Caki2 (cell line): ENCODE measurements at places on chromosomes 6 and 20. TPM values are rescaled to one million over a fixed set of nuclear protein-coding genes. Genes with fewer than 3 reads are reported as not detected.

The PAX1 gene
- total RNA-seq = not detected in 2 replicates

The UBD gene
- total RNA-seq = 5.1 and 6.2 TPM in 2 replicates

DNA sequence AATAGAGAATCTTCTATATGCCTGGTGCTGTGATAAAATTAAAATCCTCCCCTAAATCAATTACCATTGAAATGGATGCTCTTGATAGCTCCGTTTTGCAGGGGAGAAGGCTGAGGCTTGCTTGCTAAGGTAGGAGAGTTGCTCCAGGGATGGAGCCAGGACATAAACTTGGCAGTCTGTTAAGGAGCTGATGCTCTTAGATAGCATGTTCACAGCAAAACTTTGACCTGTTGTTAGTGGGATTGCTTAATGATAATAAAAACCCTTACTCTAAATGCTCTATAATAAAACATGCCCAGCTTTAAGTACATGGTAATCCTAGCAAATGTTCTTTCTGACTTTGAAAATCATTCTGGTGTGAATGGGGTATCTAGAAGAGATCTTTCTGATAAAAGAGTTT, 228.4 kb upstream of the JAG1 start:
- no peak for DNase-seq

DNA sequence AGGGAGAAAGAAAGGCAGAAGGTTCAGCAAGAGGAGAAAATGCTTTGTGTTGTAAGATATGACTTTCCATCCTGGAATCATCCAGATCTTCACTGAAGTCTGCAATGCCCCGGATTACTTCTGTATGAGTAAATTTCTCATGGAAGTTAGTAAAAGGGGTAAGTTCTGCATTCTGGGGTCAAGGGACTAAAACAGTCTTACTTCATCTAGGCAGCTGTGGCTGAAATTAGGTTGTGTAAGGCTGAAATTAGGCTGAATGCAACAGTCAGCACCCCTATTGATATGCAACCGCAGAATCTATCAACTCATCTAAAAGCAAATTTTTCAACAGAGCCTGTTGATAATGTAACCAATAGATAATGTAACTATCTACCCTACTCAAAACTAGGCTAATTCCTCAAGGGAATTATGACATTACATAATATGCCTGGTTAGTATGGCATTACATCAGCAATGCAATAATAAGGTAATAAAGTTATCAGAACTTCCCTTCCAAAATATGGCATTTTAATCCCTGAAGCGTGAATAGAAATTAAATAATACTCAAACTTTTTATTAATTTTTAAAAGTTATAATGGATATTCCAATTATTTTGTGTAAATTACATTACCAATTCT, 671.7 kb upstream of the CITED2 start:
- DNase-seq = no peak

DNA sequence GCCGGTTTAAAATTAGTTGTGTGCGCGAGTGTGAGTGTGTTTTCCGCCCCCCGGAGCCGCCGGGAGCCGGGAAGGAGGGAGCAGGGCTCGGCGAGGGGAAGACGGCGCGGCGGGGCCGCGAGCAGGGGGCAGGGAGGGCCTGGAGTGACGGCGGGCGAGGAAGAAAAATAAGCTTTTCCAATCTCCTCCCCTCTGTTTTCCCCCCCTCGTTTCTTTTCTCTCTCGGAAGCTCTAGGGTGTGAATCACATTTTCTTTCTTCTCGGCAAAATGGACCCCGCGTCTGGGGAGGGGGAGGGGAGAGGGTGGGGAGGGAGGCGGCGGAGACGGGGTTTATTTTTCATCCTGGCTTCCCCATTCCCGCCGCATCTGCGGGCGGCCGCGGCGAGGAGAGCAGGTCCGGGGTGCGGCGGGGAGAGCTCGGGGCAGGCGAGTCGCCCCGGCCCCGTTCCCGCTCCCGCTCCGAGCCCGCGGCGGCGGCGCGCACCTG, 881 bp downstream of the BICRAL start:
- peak; percentile 94 for DNase-seq

DNA sequence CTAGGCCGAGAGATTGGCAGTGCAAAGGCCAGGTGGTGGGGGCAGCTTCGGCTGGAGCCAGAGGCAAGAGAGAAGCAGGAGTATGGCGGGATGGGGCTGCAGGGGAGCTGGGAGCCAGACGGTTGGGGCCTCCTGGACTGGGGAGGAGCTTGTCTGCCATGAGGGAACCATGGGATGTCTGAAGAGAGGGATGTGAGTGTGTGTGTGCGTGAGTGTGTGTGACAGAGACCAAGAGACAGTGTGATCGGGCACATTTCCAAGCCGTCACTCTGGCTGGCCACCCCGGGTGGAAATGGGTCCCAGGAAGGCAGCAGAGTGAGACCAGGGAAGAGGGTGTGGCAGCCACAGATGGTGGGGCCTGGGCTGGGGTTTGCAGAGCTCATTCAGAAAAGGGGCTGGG, 13.8 kb downstream of the PHACTR3 start:
- peak; percentile 9 for DNase-seq

GRCh38 chr20:51695574-51696303, 72.5 kb downstream of the ATP9A start:
- peak; percentile 52 for DNase-seq

GRCh38 chr6:27864906-27865849, 47.0 kb downstream of the OR2B2 start:
- DNase-seq = peak; percentile 93

DNA sequence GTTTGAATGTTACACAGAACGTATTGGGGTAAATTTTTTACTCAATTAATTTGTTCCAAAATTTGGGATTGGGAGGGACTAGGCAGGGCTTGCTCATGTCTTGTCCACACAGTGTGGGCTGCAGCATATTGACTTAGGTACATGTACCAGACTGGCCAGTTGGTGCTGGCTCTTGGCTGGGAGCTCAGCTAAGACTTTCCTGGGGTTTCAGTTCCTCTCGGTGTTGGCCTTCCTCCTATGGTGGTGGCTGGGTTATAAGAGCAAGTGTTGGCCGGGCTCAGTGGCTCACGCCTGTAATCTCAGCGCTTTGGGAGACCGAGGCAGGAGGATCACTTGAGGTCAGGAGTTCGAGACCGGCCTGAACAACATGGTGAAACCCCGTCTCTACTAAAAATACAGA, 4.9 kb downstream of the CENPQ start:
- DNase-seq = no peak

DNA sequence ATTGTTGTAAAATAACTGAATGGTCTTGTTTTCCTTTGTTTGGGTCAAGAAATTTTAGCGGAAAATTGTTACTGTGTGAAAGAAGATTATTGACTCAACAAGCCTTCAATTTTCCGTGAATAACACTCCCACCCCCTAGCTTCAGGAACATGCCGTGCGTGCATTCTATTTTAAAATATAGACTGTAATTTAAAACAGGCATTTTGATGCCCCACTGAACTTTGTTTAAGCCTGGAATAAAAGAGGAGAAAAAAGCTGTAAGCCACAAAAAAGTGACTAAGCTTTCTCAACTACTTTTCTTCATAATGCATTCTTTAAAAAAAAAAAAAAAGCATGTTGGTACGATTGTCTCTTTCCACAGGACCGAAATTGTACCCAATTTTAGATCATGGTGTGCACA, 166.0 kb downstream of the ARID1B start:
- DNase-seq = no peak
